Common myeloid progenitor, CD34-positive (primary cell): ENCODE measurements at places on chromosomes 3 and 15.
A peak's percentile ranks its signal among the peaks of the same experiment; 100 is the strongest.

DNA sequence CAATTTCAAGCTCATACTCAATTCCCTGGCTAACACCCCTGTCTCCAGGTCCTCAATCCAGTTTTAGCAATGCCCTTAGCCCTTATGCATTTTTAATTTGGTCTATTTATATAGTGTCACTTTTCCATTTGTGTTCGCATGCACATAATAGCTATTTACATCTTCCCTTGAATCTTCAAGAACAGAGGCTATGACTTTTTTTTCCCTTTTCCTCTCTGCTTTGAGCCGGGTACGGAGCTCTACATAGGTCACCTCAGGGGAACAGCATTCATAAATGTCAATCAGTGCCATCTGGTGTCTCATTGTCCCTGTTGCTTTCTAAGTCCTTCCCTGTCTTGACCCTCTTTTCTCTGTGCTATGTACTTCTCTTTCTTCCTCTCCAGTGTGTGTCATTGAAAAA lies 26.5 kb upstream of the ACTC1 start:
- DNase-seq = no peak

GRCh38 chr15:92163641-92164040 lies 230.0 kb upstream of the ST8SIA2 start:
- peak; percentile 12 for DNase-seq

GRCh38 chr15:68304589-68305337 lies 27.2 kb downstream of the FEM1B start:
- no peak for DNase-seq

DNA sequence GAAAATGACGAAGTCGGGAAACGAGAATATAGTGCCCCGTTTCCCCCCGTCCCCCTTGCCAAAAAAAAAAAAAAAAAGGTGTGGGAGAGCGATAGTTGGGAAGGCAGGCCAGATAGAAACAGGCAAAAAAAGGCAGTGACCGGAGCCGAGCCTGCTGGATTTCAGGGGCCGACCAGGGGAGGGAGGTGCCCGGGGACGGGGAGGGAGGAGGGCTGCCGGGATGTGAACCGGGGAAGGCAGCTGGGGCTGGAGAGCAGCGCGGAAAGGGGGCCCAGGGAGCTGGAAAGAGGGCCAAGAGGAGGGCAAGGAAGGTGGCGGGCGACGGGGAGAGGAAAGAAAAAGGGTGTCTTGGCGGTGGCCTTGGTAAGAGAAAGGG lies 837 bp downstream of the LRRN1 start:
- peak; percentile 34 for DNase-seq

GRCh38 chr15:100862162-100862561 lies 17.5 kb upstream of the ALDH1A3 start:
- DNase-seq = no peak

- no peak for DNase-seq
These were observed 339.7 kb upstream of the RASGRP1 start for GRCh38 chr15:38904298-38904697.

- no peak for DNase-seq
These were observed 204.8 kb downstream of the PDZRN3 start for GRCh38 chr3:73419942-73420341.

- no peak for DNase-seq
These were observed 18.8 kb downstream of the ATG7 start for GRCh38 chr3:11290743-11291680.

DNA sequence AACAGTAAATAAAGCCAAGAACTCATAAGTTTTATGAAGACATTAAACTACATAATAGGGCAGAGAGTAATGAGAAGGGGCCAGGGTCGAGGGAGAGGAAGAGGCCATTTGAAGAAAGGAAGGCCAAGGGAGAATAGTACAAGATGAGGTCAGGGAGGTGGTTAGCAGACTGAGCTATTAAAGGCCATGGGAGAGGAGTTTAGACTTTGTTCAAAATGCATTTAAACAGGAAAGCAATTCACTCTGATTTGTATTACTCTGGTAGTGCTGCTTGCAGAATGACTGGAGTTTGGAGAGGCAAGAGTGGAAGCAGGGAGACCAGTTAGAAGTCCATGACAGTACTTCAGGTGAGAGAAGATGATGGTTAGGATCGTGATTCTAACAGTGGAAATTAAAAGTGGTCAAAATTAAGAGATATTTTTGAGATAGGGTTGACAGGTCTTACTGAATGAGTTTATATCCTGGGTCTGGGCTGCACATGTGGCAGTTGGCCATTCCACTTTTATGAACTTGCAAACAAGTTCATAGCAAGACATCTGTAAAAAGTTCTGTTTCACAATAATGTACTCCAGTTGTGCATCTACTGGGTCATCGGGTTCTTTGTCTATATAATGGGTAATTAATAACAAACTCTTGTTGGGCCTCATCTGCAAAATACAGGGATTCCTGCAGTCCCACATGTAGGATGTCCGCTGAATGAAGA lies 16.3 kb downstream of the PPP2R3A start:
- no peak for DNase-seq

DNA sequence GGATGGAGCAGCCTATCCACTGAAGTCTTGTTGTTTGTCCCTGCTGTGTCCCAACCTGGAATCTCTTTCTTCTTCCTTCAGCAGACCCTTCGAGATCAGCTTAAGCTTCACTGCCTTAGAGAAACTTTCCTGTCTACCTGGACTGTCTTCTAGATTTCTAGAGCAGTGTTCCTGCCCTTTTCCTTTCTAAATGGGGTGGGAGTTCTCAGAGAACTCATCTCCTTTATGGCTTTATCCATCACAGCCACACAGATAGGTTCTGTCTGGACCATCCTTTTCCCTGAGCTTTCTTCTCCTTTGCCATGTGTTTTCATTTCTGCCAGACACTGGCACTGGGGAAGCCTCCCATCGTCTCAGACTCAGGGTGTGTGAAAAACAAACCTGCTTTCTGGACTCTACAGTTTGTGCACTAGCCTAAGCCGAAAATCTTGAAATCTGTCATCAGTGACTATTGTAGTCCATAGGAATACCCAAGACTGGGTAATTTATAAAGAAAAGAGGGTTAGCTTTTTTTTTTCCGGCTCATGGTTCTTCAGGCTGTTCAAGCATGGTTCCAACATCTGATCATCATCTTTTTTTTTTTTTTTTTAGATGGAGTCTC lies 177.5 kb downstream of the PGPEP1L start:
- no peak for DNase-seq

DNA sequence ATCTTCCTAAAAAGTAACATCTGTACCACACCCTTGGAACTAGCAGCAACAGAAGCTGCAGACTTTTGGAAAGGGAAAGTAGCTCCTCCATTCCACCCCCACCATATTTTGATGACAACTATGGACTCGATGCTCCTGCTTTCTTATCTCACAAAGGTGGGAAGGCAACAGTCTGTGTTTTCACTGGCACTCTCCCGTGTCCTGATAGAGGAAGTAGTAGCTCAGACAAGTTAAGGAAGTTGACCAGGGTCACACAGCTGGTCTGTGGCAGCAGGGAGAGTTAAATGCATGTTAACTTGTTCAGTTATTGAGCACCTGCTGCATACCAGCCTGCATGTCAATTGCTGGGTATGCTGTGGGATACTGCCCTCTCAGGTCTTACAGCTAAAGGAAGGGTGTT lies 33.1 kb downstream of the BHLHE40 start:
- DNase-seq = peak; percentile 73

DNA sequence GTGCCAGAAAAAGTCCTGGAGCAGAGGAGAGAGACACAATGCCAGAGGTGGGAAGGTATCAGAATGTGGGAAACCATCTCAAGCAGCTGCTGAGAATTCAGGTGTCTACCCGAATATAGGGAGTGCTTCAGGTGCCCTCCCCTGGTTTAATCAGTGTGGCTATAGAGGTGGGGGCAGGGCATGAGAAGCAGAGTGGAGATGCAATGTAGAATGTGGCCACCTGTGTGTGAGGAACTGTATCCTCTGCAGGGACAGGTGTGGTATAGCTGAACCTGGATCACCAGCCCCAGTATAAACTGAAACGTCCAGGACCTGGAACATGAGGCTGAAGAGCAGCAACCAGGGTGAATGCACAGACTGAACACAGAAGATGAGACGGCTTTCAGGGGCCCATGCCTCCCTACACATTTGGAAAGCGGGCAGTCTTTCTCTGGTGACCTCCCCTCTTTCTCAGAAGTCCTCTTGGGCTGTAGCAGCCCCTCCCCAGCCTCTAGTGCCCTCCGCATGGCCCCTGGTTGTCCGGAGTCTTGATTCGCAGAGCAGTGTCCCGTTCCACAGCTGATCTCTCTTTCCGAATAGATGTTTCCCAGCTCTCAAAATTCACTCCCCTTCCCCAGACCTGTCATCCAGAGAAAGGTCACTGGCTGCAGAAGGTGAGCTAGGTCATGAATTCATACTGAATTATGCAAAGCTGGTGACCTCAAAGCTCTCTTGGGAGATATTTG lies 103.1 kb downstream of the ABHD5 start:
- no peak for DNase-seq

- no peak for DNase-seq
These were observed 97.2 kb downstream of the MESD start for GRCh38 chr15:80892414-80892813.

GRCh38 chr3:26193558-26193957 lies 403.7 kb downstream of the OXSM start:
- no peak for DNase-seq

DNA sequence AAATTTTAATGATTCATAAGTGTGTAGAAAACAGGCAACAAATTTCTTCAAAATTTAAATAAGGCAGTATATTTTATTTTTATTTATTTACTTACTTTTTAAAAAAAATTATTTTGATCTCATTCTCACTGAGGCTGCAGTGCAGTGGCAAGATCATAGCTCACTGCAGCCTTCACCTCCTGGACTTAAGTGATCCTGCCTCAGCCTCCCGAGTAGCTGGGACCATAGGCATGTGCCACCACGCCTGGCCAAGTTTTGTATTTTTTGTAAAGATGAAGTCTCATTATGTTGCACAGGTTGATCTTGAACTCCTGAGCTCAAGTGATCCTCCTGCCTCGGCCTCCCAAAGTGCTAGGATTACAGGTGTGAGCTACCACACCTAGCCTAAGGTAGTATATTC lies 61.2 kb upstream of the XRN1 start:
- no peak for DNase-seq

- DNase-seq = no peak
These were observed 13.3 kb downstream of the HRG start for GRCh38 chr3:186679151-186679550.

GRCh38 chr3:51975852-51976549 lies 1.1 kb downstream of the ABHD14A start:
- DNase-seq = peak; percentile 50

GRCh38 chr15:81865850-81866537 lies 179.8 kb downstream of the MEX3B start:
- DNase-seq = no peak

DNA sequence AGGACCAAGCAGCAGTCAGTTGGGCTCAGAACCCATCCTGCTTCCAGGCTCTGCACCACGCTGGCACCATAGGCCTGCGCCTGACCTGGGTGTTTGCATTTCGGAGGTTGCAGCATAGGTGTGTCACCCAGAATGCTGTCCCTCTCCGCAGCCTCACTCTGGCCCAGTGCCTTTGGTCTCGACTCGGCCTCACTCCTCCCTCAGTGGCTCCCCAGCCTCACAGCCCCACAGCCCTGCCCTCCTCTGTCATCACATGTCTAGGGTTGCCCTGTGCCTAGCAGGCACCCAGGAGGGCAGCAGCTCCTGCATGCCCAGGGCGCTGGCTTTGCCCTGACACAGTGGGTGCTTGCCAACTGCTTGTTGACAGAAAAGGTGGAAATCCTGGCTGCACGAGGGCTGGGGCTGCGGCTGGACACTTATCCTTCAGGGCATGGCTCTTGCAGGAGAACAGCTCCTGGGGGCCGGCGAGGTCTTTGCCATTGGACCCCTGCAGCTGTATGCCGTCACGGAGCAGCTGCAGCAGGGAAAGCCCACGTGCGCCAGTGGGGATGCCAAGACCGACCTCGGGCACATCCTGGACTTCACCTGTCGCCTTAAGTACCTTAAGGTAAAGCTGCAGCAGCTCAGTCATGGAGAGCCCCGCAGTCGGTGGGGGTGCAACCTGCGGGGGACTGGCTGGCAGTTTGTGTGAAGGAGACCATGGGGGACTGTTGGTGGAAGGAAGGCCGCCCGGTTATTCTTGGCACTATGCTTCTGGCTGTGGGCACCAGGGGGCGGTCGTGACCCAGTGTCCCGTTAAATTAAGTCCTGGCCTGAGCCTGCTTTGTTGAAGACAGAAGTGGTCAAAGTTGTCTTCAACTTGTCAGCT lies 16.2 kb downstream of the NISCH start:
- peak; percentile 73 for DNase-seq

DNA sequence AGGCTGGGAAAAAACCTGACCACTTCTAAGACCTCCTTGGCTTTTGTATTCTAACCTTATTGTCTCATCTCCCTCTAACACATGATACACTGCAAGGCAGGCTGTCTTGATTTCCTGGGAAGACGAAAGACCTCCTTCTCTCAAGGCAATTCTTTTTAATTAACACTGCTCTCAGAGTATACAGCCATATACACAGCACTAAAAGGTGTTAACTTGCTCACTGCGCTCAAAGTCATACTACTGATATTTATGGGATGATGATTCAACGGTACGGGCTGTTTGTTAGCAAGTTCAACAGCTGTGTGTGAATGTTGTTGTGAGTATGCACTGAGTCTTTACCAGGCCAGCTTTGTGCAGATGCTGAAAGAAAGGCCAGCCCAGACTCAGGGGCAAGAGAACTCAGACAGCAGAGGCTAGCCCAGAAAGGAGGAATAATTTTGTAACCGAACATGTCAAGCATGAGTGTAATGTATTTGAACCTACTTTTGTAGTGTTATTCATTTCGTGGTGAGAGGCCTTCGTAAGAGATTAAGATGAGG lies 229.9 kb downstream of the IL5RA start:
- DNase-seq = no peak

DNA sequence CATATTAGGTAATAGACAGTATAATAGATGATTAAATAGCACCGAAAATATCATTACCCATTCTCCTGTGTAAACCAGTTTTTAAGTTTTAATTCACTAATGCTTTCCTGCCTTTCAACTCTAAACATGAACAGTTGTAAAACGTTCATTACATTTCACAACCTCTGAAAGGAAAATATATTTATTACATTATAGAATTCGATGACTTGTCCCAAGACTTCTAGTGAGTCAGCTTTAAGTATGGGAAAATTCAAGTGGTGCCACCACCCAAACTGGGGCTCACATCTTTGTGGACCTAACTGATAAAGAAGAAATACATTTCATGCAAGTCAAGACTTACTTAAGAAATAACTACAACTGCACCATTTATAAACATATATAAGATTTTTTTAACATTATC lies 2.0 kb downstream of the TRIM59 start:
- DNase-seq = no peak

GRCh38 chr3:116051040-116051439 lies 394.2 kb downstream of the LSAMP start:
- no peak for DNase-seq

DNA sequence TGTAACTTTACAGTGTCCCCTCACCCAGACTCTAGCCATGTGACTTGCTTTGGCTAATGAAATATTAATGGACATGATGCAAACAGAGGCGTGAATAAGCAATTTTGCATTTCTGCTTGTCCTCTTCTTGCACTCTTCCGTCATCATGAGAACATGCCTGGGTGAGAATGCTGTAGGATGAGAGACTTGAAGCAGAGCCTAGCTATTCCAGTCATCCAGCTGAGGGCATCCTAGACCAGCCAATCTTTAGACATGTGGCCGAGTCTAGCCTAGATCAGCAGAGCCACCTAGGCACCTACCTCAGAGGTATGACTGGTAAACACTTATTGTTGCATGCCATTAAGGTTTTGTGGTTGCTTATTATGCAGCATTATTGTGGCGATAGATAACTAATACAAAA lies 450.5 kb upstream of the AZI2 start:
- DNase-seq = no peak
